ENCODE measurements at places on chromosomes 2 and 18. TPM values are rescaled to one million over a fixed set of nuclear protein-coding genes. Genes with fewer than 3 reads are reported as not detected.

The MBP gene
- total RNA-seq = 133 TPM

The FAM237A gene
- total RNA-seq = not detected

The UGT1A5 gene
- not detected for total RNA-seq

The CCDC142 gene
- total RNA-seq = 26.8 TPM

The PSMA8 gene
- 1.2 TPM for total RNA-seq

The LIPG gene
- 0.15 TPM for total RNA-seq

The REEP1 gene
- 0.20 TPM for total RNA-seq

Data from activated CD4-positive, alpha-beta T cell treated with anti-CD3 and anti-CD28 coated beads, Interleukin-2, amount 10 ng/mL, durations not matched to agents 7 days and 5 days (primary cell).